Fibroblast of skin of abdomen (primary cell): ENCODE measurements at places on chromosomes 6 and 20.

DNA sequence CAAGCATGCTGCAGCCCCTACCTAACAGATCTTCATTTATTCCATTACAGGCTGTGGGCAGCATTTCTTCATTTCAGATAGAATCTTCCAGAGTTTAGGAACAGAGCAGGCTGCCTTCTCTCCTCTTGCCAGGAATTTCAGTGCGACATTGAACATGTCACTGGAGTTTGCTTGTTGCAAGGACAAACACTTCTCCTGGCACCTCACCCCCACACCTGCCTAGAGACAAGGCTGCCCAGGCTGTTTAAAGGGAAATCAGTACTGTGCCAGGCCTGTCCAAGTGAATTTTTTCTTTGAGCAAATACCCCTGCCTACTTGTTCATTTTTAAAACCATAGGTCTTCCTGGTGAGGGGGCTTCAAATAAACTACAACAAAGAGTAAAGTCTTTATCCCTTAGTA lies 594.1 kb downstream of the PTPRT start:
- DNase-seq = no peak

DNA sequence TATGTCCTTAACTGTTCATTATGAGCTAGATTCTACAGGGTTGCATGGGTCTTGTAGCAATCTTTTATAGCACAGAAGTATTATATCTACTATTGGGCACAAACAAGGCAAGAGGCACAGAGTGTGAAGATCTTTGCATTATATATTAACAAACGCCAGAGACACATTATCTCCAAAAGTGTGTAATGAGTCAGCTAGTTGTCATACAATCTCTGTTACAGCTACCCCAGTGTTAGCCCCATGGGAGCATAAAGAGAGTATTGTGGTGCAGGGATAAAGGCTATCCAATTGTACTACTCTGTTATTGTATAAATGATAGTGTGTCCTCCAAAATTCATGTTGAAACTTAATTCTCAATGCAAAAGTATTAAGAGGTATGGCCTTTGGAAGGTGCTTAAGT lies 148.4 kb upstream of the RIMS1 start:
- DNase-seq = no peak

- no peak for DNase-seq
These were observed 77.2 kb downstream of the PPP1R3G start for GRCh38 chr6:5162355-5162754.

GRCh38 chr20:22385602-22386305 lies 198.6 kb downstream of the FOXA2 start:
- DNase-seq = no peak

- DNase-seq = no peak
These were observed 310.0 kb upstream of the SPTLC3 start for GRCh38 chr20:12698817-12699216.

DNA sequence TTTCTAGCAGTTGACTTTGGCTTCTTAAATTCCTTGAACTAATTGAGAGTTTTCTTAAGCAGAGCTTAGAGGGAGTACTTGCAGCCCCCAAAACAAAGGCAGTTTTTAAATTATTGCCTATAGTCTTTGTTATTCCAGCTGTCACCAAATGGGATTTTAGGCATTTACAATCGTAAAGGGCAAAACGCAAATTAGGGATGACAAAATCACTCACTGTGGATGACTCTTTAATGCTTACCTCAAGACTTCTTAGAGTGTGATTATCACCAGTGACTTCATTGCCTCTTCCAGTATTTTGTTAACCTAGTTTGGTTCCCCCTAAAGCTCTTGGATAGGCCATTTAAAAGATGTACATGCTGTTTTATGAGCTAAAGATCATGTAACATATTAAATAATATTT lies 126.8 kb downstream of the LRRC1 start:
- no peak for DNase-seq

GRCh38 chr6:159100395-159101182 lies 55.8 kb upstream of the TAGAP start:
- no peak for DNase-seq

- no peak for DNase-seq
These were observed 3.4 kb downstream of the LY86 start for GRCh38 chr6:6591778-6592465.

GRCh38 chr20:19317237-19318069 lies 105.0 kb downstream of the SLC24A3 start:
- DNase-seq = no peak

GRCh38 chr6:111662072-111662793 lies 56.6 kb upstream of the TRAF3IP2 start:
- peak; percentile 25 for DNase-seq

- DNase-seq = no peak
These were observed 85.0 kb upstream of the TOP1 start for GRCh38 chr20:40943591-40943990.

GRCh38 chr6:13550656-13551055 lies 23.7 kb upstream of the SIRT5 start:
- DNase-seq = no peak

- DNase-seq = peak; percentile 63
These were observed 82.8 kb downstream of the ZMYND8 start for GRCh38 chr20:47273591-47274235.

- no peak for DNase-seq
These were observed 69.9 kb downstream of the MRPL14 start for GRCh38 chr6:44057238-44057930.

DNA sequence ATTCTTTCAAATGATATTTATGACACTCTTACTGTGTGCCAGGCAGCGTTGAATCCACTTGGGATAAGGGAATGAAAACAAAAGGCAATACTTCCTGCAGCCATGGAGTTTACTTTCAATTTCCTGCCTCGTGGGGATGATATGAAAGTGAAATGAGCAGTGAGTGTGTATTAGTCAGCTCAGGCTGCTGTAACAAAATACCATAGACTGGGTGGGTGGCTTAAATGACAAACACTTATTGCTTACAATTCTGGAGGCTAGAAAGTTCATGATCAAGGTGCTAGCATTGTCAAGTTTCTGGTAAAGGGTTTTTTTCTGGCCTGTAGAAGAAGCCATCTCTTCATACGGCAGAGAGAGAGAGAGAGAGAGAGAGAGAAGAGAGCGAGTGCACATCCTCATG lies 41.7 kb downstream of the TSHZ2 start:
- DNase-seq = no peak
